ENCODE measurements at places on chromosomes 13 and 19. TPM values are rescaled to one million over a fixed set of nuclear protein-coding genes. Genes with fewer than 3 reads are reported as not detected.

The ANKRD24 gene
- total RNA-seq: under 0.01 TPM

The CA11 gene
- 3.8 TPM for total RNA-seq

The FAM124A gene
- 0.10 TPM for total RNA-seq

The ZNF30 gene
- total RNA-seq: 4.5 TPM

The ZNF534 gene
- total RNA-seq: not detected

The NCAN gene
- total RNA-seq: not detected

The RASIP1 gene
- total RNA-seq: 1.9 TPM

The KDM4B gene
- total RNA-seq: 6.2 TPM

The JSRP1 gene
- not detected for total RNA-seq

The FXYD1 gene
- 0.98 TPM for total RNA-seq

The KCNN4 gene
- total RNA-seq: 71.6 TPM

The ZBTB32 gene
- not detected for total RNA-seq

All from RPMI7951 (cell line).